ENCODE measurements at places on chromosomes 16 and 17.
A peak's percentile ranks its signal among the peaks of the same experiment; 100 is the strongest.

- DNase-seq: peak; percentile 36
Measured at GRCh38 chr17:57604771-57605674, 140.1 kb downstream of the CCDC182 start.

GRCh38 chr16:26952411-26952810, 114.3 kb upstream of the C16orf82 start:
- DNase-seq: no peak

DNA sequence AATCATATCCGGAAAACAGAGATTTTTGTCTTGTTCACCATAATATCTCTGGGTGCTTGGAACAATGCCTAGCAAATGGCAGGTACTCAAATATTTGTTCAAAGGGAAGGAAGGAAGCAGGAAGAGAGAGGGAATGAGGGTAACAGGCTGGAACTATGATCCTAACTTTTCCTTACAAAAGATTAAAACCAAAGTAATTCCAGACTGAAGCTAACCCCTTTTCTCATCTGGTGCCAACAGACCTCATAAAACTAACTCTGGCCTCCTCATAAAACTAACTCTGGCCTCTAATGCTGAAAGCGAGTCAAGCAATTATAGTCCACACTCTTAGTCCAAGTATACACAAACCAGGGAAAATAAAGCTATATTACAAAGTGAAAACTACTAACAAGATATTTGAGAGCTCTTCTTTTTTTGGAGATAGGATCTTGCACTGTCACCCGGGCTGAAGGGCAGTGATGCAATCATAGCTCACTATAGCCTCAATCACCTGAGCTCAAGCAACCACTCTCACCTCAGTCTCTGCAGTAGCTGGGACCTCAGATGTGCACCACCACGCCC, 84.6 kb downstream of the KANSL1 start:
- no peak for DNase-seq

DNA sequence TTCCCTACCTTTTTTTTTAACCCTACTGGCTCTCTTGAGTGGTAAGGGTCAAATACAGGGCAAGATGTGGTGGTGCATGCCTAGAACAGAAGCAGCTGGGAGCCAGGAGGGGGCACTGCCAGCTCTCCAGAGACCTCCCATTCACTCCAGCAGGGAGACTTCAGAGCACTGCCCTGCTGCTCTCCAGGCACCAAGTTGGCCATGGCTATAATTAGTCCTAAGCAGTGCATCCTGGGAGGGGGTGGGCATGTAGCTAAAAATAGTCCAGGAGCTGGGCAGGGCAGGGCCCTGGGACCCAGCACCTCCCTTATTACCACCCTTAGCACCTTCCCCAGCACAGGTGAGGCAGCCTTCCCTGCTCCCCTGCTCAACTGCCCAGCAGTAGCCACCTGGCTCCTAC, 3.5 kb downstream of the CORO6 start:
- DNase-seq: no peak

DNA sequence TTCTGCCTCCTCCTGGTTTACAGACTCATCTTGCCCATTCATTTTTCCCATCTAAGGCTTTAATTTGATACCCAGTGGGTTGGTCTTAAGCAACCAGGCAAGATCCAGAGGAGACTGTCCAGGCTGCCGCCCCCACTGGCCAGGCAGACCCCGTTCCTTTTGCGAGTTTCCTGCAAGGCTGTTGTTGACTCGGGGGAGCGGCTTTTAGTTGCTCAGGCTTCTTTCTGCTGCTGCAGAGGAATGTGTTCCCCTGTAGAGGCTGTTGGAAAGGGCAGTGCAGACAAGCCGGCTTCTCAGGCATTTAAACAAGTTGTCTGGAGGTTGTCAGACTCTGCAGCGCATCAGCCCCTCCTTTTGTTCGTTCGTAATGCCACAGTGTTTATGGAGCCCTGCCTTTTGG, 231.2 kb downstream of the PRKCA start:
- DNase-seq: no peak

DNA sequence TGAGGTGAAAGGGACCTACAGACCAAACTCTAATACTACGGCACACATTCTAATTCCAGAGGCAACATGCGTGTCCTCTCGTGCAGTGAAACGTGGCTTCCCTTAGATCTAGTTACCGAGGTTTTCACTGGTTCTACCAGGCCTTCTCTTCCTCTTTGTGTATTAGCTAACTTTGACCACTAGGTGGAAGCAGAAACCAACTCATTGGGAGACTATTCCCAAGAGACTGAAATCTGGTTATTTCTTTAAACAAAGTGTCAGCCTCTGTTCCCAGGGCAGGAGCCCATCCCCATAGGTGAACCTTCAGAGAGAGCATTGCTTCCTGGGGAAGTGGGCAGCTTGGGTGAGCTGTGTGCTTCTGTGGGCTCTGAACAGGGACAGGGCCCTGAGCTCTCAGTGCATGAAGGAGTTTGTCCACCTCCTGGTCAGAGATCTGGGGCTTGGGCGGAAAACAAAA, 19.7 kb upstream of the RCVRN start:
- peak; percentile 19 for DNase-seq

- no peak for DNase-seq
Measured at GRCh38 chr17:19332371-19333131, 30.0 kb downstream of the B9D1 start.

- no peak for DNase-seq
Measured at GRCh38 chr17:881778-882177, 97.8 kb downstream of the NXN start.

DNA sequence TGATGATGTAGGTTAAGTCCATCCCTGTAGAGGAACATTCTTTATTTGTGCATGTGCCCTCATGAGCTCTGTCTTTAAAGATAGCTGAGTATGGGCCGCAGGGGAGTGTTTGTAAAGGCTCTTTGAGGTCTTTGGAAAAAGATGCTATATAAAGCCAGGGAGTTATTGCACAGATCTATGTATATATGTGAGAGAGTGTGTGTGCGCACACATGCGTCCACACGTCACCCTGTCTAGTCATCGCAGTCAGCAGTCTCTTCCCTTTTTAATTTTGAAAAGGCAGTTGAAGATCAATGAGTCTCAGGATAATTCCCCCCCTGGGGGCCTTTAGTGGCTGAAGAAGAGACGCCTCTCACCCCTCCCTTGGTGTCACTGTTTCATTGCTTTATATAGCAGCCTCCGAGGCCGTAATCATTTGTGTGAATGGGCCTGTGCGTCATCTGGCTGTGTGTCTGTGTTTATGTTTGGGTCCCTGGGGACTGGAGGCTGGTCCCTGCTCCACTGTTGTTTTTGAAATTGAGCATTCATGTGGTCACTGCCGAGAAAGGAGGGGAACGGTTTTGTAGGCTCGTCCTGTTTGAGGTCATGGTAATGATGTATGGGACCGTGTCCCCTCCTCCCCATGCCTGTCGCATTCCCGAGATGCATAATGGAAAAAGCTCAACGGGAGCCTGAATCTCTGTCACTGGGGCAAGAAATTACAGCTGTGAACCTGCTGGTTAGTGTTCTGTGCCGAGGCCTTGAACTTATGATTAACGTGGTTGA, 143.9 kb downstream of the SNX29 start:
- DNase-seq: no peak

DNA sequence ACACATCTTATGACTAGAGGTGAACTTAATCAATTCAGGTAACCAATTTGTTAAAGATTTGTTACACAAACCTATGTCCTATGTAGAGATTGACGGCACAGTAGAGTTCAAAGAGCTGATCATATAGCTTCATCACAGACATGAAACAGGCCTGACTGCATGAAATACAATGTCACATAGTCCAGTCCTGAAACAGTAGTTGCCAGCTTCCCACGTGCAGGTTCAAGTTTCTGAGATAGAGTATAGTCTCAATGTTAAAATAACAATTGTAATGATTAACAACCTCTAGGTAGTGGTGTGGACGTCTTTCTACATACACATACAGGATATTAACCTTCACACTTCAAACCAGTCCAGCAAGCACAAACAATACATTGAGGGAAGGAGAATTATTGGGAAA, 640.7 kb upstream of the SOX9 start:
- DNase-seq: no peak

GRCh38 chr17:19787733-19788357, 39.7 kb upstream of the ALDH3A1 start:
- DNase-seq: no peak

GRCh38 chr17:30433514-30433913, 43.7 kb upstream of the GOSR1 start:
- DNase-seq: no peak

DNA sequence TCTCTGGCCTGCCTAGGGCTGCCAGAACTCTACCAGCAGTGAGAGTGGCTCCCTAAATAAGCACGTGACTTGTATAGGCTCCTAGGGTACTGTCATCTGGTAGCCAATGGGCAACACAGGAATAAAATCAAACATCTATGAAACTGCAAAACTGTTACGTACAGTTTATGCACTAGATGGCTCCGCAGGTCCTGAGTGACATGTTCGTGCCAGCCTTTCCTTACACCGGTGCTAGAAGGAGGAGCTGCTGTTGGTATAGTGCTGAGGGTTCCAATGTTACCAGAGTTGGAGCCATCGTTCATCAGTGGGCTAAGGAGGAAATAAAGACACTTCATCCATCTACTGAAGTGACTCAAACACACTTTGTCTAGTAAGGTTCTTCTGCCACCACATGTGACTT, 63.2 kb upstream of the TRAP1 start:
- no peak for DNase-seq

DNA sequence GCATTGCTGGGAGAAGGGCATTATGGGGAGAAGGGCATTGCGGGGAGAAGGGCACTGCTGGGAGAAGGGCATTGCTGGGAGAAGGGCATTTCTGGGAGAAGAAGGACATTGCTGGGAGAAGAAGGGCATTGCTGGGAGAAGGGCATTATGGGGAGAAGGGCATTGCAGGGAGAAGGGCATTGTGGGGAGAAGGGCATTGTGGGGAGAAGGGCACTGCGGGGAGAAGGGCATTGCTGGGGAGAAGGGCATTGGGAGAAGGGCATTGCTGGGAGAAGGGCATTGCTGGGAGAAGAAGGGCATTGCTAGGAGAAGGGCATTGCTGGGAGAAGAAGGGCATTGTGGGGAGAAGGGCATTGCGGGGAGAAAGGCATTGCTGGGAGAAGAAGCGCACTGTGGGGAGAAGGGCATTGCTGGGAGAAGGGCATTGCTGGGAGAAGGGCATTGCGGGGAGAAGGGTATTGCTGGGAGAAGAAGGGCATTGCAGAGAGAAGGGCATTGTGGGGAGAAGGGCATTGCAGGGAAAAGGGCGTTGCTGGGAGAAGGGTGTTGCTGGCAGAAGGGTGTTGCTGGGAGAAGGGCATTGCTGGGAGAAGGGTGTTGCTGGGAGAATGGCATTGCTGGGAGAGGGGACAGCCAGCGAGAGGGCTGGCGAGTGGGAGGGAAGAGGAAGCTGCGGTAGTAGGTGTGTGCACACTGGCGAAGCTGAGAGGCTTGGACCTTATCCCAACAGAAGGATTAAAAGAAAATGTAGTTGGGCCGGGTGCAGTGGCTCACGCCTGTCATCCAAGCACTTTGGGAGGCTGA, 4.6 kb upstream of the PYDC1 start:
- DNase-seq: no peak

DNA sequence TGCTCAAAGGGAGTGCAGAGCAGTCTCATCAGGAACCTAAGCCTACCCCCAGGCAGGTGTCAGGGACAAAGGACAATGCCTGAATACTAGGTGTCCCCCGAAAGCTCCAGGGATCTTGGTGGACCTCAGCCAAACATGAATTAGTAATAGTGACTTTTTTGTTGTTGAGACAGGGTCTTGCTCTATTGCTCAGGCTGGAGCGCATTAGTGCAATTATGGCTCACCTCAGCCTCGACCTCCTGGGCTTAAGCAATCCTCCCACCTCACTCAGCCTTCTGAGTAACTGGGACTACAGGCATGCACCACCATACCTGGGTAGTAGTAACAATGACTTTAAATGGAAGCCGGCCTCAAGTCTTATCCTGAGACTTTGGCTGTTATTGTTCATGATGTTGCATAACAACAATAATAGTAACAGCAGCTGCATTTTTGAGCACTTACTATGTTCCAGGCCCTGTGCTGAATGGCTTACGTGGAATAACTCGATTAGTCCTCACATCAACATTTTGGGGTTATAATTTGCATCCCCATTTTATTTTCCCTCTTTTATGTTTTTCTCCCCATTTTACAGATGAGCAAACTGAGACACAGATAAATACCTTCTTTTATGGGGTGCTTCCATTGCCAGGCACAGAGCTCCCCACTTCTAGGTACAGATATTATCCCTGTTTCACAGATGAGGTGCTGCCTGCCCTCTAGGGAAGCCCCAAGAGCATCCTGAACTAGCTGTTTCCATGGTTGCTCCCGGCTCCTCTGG, 19.5 kb downstream of the CNGB1 start:
- no peak for DNase-seq

GRCh38 chr16:47949276-47949675, 206.5 kb downstream of the ABCC12 start:
- no peak for DNase-seq

DNA sequence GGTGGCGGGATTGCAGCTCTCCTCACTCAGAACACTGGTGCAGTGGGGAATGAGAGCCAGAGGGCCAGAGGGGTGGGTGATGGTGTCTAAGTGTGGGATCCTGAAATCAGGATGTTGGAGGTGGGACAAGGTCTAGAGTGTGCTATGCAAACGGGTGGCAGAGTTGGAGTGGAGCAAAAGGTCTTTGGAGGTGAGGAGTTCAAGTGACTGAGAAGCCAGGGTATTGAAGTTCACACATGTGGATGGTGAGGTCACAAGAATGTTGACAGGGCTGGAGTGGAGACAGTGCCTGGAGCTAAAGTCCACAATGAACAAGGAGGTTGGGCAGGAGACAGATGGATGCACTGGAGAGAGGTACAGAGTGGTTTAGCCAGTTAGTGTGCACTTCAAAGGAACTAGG, 38.3 kb upstream of the MAP3K14 start:
- peak; percentile 4 for DNase-seq

DNA sequence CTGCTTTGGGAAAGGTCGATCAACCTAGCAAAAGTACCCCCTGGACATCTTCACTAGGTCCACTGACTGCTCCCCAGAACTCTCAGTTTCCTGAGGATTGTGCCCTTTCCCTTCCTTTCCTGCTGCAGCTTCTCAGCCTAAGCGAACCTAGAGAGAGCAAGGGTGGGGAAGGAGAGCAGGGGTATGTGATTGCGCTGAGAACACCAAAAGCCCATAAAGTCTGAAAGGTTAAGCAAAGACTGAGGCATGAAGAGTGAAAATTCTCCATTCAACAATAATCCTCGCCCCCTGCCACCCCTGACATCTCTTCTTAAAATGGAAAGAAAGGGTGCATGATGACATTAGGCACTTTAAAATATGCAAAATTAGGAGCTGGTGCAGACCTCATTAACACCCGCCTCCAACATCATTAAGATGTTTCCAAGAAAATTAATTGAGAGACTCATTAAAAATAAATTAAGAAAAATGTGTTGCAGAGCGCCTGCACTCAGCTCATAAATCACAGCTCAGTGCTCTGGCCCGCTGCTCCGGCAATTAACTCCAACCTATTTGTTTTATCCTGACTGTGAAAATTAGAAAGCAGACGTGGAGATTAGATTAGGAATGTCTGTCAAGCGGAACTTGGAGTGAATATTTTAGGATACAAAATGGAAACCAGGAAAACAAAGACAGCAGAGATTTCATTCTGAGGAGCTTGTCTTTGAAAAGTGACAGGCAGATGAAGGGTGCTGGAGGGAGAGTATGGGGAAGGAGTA, 49.1 kb upstream of the PMFBP1 start:
- DNase-seq: no peak

- no peak for DNase-seq
Measured at GRCh38 chr16:65965628-65966027, 400.9 kb upstream of the CDH5 start.

GRCh38 chr16:4290236-4290830, 17.5 kb upstream of the TFAP4 start:
- no peak for DNase-seq
